ENCODE measurements at places on chromosomes 1 and 21.

DNA sequence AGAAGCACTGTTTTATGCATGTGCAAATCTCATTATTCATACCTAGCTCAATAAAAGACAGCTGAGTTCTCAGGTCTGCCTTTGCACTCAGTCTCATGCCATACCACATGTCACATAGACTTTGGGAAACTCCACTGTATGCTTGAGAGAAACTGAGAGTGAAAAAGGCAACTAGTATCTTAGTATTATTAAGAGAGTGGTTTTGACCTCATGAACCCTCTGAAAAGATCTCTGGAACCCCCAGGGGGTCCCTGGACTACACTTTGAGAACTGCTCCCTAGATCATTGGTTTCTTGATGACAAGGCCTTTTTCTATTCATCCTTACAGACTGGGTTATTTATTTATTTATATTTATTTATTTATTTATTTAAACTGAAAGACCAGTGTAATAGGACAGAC lies 3.7 kb upstream of the RHEX start:
- DNase-seq = no peak

DNA sequence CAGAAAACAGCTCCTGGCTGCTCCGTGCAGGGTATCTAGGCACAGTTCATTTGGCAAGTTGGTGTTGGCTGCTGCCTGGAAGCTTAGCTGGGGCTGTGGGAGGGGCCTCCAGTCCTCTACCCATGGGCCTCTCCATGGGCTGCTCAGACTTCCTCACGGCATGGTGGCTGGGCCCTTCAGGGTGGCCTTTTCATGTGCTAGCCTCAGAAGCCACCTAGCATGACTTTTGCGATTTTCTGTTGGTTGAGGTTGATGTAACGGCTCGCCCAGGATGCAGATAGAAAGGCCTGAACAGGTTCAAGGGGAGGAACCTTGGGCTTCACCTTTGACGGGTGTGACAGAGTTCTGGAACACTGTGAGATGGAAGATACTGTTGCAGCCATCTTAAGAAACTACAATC lies 25.8 kb upstream of the LHX4 start:
- DNase-seq = no peak

GRCh38 chr1:180920702-180921101 lies 8.0 kb downstream of the KIAA1614 start:
- no peak for DNase-seq

- no peak for DNase-seq
Measured at GRCh38 chr1:103171041-103171590, 62.8 kb upstream of the COL11A1 start.

- no peak for DNase-seq
Measured at GRCh38 chr1:9013819-9014218, 12.4 kb downstream of the SLC2A7 start.

GRCh38 chr1:173082913-173083312 lies 32.2 kb upstream of the TNFSF18 start:
- DNase-seq = no peak

DNA sequence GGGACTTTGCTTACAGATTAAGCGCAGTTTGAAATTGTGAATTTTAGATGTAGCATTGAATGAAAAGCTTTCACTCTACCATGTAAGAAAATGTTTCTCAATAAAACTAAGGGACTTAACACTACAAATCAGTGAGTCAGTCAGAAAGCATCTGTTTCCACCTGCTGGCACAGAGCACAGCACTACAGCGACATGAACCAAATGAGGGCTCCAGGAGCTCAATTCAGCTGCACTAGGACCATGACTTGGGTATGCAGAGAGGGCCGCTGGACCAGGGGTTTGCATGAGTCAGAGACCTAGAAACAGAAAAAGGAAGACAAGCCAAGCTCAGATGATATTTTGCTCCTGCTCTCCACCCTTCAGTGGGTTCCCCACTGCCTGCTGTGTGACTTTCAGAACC lies 5.2 kb downstream of the SUSD4 start:
- peak; percentile 6 for DNase-seq

- DNase-seq = no peak
Measured at GRCh38 chr21:45210461-45210983, 77.2 kb downstream of the POFUT2 start.

GRCh38 chr1:25550155-25550506 lies 6.7 kb downstream of the LDLRAP1 start:
- DNase-seq = no peak

- no peak for DNase-seq
Measured at GRCh38 chr1:236156512-236157208, 14.3 kb downstream of the GPR137B start.

- no peak for DNase-seq
Measured at GRCh38 chr1:64516803-64517568, 47.1 kb downstream of the CACHD1 start.

DNA sequence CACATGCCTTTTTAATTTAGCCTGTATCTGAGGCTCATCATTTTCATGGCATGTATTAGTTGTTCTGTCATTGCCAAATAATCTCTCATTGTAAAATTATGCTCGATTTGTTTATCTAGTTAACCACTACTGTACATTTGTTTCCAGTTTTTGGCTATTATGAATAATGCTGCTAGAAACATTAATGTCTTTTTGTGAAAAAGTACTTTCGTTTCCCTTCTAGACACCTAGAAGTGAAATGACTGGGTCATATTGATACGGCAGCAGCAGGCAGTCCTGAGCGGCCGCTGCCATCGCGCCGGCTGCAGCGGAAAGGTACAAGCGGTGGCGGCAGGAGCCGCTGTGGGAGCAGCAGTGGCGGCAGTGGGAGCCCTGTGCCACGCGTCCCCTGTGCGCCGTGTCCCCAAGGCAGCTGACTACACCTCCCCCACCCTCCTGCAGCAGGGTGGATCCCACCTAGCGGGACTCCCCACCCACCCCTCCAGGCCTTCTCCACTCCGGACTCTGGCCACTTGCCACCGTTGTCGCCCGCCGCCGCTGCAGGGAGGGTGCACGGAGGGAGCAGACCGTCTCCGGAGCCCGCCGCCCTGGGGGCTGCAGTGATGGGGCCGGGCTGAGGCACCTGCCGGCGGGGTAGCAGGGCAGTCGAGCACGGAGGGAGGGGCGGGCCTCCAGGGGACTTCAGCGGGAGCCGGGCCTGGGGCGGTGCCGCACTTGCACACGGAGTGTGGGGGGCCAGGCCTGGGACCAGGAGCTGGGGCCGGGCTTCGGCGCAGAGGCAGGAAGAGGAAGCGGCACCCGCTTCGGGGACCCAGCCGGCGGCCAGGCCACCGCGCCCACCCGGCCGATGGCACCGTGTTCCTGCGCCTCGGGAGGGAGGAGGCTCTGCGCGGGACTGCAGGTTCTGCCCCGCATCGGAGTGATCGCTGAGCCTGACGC lies 66.8 kb upstream of the RGS7 start:
- DNase-seq = no peak

- DNase-seq = no peak
Measured at GRCh38 chr1:61081686-61082310, 563 bp upstream of the NFIA start.

- no peak for DNase-seq
Measured at GRCh38 chr1:117541003-117541402, 64.8 kb upstream of the TENT5C start.

DNA sequence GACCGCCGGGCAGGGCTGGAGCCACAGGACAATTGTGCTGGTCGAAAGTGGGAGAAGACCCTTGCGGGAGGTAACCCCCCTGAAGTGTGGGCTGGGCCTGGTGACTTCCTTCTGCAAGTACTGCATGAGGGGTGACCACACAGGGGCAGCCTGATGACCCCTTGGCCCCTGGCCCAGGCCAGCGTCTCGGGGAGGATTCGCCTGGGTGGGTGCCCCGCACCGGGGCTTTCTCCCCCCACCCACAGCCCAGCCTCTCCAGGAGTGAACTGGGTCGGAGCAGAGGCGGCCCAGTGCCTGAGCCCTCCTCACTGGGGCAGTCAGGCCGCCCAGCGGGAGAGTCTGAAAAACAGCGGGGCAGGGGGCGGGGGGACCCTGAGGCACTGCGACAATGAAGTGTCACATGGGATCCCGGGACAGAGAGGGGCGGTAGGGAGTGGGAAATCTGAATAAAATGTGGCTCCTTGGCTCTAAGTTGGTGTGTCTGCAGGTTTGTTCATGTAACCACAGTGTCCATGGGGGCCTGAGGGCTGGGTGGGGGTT lies 1.6 kb upstream of the DNMT3L start:
- no peak for DNase-seq

GRCh38 chr1:86965012-86965826 lies 50.8 kb downstream of the HS2ST1 start:
- no peak for DNase-seq

GRCh38 chr1:181191494-181192040 lies 103.1 kb downstream of the IER5 start:
- DNase-seq = no peak

DNA sequence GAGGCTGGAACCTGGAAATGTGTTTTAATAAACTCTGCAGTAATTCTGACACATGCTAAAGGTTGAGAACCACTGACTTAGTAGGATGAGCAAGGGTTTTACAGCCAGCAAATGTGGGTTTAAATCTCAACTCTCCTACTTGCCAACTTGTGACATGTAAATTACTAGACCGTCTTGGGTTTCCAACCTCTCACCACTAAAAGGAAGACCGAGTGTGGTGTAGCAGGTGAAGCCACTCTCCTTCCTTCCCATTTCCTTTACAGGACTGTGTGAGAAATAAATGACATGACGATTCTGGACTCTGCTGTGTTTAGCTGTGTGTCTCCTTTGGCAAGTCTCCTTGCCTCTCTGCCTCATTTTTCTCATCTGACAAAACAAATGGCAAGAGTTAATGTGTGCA lies 49.5 kb upstream of the DNAJC6 start:
- no peak for DNase-seq

- no peak for DNase-seq
Measured at GRCh38 chr1:92822879-92823278, 9.0 kb upstream of the RPL5 start.

DNA sequence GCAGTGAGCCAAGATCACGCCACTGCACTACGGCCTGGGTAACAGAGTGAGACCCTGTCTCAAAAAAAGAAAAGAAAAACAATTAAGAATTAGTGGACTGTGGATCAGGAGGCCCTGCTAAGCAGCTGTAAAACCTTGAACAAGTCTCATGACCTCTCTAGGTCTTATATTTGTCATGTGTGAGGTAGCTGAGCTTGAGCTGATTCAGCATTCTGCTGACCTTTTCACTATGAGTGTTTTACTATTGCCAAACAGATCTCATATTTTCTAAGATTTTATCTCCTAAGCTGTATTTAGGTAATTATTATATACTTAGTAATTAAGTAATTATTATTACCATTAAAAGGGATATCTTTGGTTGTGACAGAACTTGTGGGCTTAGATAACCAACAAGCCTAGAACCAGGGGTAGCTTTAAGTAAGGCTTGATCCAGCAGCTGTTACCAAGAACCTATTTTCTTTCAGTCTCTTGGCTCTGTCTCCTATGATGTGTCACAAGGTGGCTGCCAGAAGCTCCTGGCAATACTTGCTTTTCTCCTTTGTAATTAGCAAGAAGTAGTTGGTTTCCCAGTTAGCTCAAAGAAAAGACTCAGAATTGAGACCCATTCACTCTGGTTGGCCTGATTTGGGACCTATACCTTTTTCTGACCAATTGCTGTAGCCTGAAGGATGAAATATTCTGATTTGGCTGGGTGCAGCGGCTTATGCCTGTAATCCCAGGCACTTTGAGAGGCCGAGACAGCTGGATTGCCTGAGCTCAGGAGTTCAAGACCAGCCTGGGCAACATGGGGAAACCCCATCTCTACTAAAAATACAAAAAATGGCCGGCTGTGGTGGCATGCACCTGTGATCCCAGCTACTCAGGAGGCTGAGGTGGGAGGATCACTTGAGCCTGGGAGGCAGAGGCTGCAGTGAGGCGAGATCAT lies 8.5 kb upstream of the ZC3H12A start:
- DNase-seq = no peak

- no peak for DNase-seq
Measured at GRCh38 chr1:207463021-207463420, 8.9 kb downstream of the CR2 start.

GRCh38 chr1:2631136-2632050 lies 1.4 kb downstream of the MMEL1 start:
- no peak for DNase-seq

DNA sequence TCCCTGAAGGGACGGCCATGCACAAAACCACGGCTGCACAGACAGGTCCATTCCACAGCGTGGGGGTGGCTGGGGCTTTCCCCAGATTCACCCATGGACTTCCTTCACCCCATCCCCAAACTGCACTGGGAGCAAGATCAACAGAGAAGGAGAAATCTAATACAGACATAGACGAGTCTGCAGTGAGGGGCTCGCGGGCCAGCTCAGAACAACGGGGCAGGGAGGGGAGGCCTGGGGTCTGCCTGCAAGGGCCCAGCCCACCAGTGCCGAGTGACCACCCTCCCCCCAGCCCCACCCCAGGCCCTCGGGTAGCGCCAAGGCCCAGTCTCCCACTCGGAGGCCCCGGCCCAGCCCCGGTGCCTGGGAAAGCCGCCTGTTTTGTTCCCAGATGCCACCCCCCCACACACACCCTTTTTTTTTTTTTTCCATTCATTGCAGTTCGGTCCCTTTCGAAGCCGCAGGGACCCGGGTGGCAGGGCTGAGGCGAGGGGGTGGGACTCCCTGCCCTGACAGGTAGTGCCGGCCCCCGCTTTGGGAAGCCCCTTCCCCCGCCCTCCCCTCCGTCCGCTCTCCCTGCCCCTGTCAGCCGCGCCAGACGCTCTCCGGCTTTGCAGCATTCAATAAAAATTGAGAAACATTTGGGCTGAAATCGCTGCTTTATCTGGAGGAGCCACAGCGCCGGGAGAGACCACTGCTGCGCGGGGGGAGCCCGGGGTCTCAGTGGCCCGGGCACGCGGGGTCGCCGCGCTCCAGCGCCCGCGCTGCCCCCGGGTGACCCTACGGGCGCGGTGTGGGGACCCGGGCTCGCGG lies 543 bp upstream of the EPHB2 start:
- no peak for DNase-seq

- no peak for DNase-seq
Measured at GRCh38 chr1:47483651-47484050, 45.8 kb downstream of the FOXD2 start.

GRCh38 chr1:2968471-2968881 lies 52.8 kb upstream of the ACTRT2 start:
- DNase-seq = no peak

GRCh38 chr1:52239708-52240001 lies 97.8 kb downstream of the ZFYVE9 start:
- DNase-seq = no peak

GRCh38 chr1:67769633-67770256 lies 63.5 kb downstream of the GNG12 start:
- DNase-seq = no peak

DNA sequence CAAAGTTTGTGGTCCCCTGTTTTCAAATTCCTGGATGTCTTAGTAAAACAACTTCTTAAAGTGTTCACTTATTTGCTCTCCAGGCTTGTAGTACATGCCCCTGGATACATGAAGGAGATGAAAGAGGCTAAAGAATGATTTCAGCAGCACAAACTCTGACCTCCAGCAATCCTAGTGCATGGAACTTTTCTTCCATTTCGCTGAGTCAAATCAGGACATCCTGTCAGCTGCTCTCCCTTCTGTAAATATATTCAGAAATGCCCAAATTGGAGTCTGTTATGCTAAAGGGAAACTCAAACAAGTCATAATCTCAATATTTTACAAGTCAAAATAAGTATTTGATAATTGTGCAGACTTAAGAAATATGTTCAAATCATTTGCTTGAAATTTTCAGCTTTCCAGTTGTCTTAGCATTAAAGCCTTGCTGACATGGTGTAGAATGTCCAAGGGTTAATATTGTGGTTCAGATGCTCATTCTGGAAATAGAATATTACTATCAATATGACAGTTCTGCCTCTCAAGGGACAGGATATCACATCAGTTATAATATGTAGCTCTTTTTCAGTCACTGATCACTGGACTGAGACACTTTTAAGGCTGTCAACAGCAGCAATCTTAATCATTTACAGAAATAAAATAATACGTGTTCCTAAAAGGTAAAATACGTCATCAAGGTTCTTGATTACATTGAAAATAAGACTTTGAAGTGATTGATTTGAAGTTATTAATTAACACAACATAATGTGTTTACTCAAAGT lies 1157.3 kb downstream of the PLA2G4A start:
- no peak for DNase-seq

Measured in epithelial cell of prostate (primary cell).